Nucleus accumbens (tissue), 56 donors: ENCODE measurements at places on chromosomes 5 and 9.
A peak's percentile ranks its signal among the peaks of the same experiment; 100 is the strongest.

DNA sequence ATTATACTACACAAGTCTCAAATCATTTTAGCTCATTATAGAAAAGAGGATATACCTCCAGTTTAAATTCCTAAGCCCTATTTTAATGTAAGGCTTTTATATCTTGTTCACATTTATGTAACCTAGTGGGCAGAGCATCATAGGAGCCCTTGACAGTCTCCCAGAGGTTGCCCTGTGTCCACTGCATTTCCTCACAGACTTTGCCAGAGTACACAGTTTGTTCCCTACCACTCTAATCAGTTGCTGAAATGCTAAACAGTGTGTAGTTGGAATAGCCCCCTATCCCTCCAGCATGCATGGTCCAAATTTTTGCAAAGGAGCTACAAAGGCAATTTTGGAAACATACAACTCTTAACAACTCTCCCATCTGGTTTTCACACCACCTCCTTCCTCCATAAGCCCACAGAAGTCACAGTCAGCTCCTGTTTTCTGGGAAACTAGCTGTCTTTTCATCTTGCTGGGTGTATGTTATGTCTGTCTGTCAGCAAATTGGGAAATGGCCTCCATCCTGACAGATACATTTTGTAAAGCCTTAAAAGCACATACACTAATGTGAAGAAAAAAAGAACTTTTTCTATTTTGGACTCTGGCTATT, 212.2 kb downstream of the DENND1A start:
- no peak for DNase-seq

- DNase-seq: no peak
These were observed 446 bp downstream of the NXNL2 start for GRCh38 chr9:88535226-88536022.

GRCh38 chr9:37927132-37927531, 23.2 kb upstream of the SLC25A51 start:
- no peak for DNase-seq

DNA sequence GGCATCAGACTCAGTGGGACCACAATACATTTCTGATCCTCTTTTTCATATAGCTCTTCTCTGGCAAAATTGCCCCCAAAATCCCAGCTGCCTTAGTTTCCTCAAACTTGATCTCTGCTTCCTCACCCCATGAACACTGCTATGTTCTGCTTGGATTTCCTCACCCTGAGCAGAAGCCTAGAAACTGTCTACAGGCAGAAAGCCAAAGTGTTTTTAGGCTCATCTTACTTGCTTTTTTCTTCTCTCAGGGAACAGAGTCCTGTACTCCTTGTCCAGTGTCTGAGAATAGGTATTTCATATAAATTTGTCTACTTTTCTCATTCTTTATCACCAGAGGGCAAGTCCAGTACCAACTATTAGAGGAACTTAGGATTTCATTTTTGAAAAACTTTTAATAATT, 21.5 kb upstream of the UBAP1 start:
- DNase-seq: no peak

- no peak for DNase-seq
These were observed 22.5 kb upstream of the ARL14EPL start for GRCh38 chr5:116009806-116010205.

GRCh38 chr5:72860499-72860898, 44.0 kb downstream of the TNPO1 start:
- no peak for DNase-seq

DNA sequence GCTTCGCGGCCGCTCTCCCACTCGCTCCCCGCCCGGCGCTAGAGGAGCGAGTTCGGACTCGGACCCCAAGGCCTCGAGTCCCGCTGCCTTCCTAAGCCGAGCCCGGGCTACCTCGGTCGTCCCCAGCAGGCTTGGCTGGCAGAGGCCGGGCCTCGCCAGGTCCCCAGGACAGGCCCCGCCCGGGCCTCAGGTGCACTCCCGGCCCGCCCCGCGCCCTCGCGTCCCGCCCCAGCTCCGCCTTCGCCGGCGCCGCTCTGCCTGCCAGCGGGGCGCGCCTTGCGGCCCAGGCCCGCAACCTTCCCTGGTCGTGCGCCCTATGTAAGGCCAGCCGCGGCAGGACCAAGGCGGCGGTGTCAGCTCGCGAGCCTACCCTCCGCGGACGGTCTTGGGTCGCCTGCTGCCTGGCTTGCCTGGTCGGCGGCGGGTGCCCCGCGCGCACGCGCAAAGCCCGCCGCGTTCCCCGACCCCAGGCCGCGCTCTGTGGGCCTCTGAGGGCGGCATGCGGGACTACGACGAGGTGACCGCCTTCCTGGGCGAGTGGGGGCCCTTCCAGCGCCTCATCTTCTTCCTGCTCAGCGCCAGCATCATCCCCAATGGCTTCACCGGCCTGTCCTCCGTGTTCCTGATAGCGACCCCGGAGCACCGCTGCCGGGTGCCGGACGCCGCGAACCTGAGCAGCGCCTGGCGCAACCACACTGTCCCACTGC, at the start of gene SLC22A5:
SLC22A5 (plus strand) TSS at position 237 of the 707 bp plus-strand sequence; CDS start at position 500, 263 bp downstream.
- peak; percentile 62 for DNase-seq

DNA sequence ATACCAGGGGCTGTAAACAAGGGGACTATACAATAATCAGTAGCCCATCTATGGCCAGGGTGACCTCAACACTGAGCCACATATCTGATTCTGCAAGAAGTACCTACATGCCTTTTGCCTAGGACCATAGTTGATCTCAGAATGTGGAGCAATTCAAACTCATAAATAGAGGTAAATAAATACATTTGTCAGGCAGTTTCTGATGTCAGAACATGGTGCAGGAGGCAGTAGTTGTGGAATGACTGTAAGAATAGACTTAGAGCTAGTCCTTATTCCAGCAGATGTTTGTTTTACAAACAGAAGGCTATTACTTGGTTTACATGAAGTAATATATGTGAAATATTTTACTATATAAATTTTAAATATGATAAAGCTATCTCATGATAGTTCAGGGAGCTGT, 330.7 kb upstream of the DAB2 start:
- DNase-seq: no peak

DNA sequence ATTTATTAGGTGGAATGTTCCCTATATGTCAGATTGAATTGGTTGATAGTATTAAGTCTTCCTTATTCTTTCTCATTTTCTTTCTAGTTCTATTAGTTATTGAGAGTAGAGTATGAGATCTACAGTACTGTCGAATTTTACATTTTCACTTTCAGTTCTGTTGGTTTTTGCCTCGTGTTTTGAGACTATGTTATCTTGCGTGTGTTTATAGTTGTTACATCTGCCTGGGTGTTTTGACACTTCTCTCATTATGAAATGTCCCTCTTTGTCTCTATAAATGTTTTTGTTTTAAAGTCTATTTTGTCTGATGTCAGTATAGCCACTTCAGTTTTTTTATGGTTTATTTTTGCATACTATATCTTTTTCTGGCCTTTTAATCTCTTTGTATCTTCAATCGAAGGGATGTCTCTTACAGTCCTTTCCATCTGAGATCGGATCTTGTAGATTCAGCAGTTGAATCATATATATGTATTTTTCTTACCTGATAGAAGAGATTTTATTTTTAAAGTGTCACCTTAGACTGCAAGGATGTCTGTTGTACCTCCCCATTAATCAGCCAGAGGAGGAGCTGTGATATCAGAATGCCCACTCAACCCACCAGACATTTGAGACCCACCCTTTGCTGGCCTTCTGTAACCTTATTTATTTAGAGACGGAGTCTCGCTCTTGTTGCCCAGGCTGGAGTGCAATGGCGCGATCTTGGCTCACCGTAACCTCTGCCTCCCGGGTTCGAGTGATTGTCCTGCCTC, 20.7 kb downstream of the EHMT1 start:
- no peak for DNase-seq

- DNase-seq: no peak
These were observed 43.9 kb downstream of the PNPLA7 start for GRCh38 chr9:137506274-137506673.

GRCh38 chr5:117103703-117104102, 529.1 kb upstream of the SEMA6A start:
- no peak for DNase-seq

- no peak for DNase-seq
These were observed 31.1 kb upstream of the TRIM14 start for GRCh38 chr9:98150164-98150563.

DNA sequence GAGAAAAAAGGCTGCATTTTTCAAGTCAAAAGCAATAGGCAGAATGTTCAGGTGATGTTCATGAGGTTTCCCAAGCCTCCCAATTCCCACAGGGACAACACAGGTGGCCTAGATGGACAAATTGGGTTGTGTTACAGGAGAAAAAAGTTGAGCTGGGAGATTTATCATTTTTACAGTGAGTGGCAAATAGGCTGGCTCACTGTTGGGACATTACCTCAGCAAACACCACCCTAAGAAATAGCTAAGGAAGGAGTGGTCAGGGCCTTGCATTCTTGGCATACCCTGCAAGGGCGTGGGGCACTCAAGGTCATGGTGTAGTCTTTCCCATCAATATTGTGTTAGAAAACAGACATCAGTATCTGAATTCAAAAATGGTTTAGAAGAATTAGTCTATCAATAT, 23.3 kb upstream of the CPLANE1 start:
- no peak for DNase-seq

DNA sequence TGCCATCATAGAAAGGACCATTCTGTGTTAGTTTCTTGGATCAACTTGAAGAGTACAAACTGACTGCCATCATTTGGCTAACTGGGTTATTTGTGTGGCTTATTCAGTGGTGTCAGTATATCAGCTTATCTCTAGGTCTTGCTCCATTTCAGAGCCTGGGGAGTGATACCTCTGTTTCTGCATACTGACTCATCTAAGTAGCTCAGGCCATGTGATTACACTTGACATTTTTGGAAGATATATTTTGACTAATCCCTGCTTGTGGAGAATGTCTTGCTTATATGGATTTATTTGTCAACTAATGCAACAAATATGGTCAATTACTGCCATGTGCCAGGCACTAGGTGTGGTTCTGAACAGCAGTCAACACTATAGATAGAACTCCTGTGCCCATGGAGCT, 311.7 kb downstream of the YTHDC2 start:
- DNase-seq: no peak

- DNase-seq: no peak
These were observed 55.9 kb downstream of the TMC1 start for GRCh38 chr9:72577212-72577753.

- peak; percentile 56 for DNase-seq
These were observed 568.1 kb upstream of the WWC1 start for GRCh38 chr5:167723254-167723871.

- DNase-seq: no peak
These were observed 7.8 kb upstream of the CLTB start for GRCh38 chr5:176424181-176424580.

- DNase-seq: no peak
These were observed 178.4 kb downstream of the FANCC start for GRCh38 chr9:95139126-95139525.

DNA sequence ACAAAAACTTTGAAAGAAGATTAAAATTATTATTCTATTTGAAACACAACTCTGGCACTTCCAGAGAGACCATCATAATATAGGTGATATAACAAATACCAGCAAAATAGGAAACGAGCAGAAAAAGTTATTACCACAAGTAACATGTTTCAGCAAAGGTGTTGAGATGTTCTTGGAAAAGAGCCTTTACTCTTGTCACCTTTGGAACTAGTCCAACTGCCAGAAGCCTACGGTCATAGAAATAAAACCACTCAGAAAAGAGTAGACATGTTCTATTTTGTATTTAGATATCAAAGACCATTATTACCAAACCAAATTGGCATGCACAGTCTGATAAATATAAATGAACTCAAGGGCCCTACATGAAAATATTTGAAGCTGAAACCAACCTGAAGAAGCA, 145.0 kb upstream of the DMAC1 start:
- no peak for DNase-seq

DNA sequence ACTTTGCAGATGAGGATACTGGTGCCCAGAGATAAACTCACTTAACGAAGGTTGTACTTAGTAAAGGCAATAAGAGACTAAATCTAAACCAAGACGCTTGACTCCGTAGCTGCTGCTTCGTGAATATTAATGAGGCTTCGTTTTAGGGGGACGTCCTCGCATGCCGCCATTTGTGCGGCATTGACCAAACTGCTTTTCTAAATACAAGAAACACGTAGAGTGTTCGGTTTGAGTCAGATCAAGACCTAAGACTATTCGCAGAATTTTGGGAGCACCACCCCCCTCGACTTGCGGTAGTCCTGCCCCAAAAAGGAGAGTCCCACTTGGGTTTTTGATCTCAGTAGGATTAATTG, 1.1 kb downstream of the NPM1 start:
- no peak for DNase-seq

GRCh38 chr5:32828492-32828891, 117.4 kb downstream of the NPR3 start:
- no peak for DNase-seq

- DNase-seq: no peak
These were observed at the start of gene ABCA2 for GRCh38 chr9:137027369-137028262. ABCA2 (minus strand) TSS chr9:137028237; CDS start chr9:137028140, 97 bp downstream.

- DNase-seq: no peak
These were observed 35.9 kb upstream of the PWWP2A start for GRCh38 chr5:160155017-160155750.

DNA sequence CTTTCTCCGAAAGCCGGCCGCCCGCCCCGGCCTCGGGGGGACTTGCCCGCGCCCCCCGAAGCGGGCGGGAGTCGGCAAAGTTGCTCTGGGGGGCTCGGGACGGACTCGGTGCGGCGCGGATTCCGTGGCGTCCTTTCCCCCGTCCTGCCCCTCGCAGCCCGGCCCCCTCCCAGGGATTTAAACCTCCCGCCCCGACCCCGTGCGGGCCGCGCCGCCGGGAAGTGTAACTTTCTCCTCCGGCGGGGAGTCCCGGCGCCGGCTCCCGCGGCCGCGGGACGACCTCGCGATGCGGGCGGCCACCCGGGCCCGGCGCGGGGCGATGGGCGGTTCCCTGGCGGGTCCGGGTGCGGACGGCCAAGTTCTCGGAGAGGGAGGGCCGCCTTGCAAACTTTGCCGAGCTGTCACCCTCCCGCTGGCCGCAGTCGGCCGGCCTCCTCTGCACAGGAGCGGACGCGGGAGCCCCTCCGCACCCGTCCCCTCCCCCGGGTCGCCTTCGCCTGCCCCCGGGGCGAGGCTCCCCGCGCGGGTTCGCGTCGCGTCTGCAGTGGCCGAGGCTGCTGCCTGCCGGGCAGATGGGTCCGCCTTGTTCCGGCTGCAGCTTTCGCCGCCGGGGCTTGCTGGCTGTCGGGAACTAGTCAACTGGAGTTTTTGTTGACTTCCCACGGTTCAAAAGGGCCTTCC, 732 bp downstream of the PBX3 start:
- no peak for DNase-seq

DNA sequence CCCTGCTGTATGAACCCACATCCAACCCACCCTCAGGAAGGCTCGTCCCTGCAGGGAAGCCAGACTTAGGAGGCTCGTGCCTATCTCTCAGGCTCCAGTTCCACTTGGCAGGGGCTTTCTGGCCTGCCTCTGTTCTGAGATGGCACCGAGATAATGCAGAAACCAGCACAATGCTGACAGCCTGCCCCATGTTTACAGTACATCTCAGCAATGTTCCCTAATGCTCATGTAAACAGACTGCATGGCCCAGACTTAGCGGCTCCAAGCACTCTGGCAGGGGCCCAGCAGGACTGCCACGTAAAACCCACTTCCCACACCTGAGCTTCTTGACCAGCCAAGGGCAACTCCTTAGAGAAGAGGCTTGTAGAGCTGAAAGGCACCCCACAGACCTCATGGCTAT, 499.5 kb upstream of the BRINP1 start:
- no peak for DNase-seq
